ENCODE measurements at places on chromosomes 5 and 9.

DNA sequence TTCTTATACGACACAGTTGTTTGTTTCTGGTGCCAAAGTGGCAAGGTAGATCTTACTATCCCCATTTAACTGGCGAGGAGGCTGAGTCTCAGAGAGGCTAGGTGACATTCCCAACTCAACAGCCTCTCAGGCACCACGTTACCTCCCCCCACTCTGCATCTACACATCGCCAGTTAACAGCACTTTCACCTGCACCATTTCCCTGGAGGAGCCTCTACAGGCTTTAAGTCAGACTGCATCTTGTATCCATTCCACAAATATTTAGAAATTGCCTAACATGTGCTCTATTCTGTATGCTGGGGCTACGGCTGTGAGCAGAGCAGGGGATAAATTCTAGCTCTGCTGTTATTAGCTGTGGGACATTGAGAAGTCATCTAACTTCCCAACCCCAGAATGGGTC, 168.6 kb downstream of the INSYN2B start:
- no peak for DNase-seq

GRCh38 chr9:72464857-72465592, 56.4 kb upstream of the TMC1 start:
- no peak for DNase-seq

- no peak for DNase-seq
Measured at GRCh38 chr5:10593531-10594181, 29.8 kb downstream of the ANKRD33B start.

DNA sequence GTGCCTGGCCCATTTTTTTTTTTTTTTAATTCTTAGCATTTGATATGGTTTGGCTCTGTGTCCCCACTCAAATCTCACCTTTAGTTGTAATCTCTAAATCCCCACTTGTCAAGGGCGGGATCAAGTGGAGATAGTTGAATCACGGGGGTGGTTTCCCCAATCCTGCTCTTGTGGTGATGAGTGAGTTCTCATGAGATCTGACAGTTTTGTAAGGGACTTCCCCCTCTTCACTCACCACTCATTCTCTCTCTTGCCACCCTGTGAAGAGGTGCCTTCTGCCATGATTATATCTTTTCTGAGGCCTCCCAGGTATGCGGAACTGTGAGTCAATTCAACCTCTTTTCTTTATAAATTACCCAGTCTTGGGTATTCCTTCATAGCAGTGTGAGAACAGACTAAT, 27.2 kb downstream of the NDUFAF2 start:
- peak; percentile 75 for DNase-seq

- no peak for DNase-seq
Measured at GRCh38 chr5:169071-169727, 22.1 kb upstream of the LRRC14B start.

GRCh38 chr9:95570646-95571045, 53.9 kb upstream of the PTCH1 start:
- DNase-seq = no peak

DNA sequence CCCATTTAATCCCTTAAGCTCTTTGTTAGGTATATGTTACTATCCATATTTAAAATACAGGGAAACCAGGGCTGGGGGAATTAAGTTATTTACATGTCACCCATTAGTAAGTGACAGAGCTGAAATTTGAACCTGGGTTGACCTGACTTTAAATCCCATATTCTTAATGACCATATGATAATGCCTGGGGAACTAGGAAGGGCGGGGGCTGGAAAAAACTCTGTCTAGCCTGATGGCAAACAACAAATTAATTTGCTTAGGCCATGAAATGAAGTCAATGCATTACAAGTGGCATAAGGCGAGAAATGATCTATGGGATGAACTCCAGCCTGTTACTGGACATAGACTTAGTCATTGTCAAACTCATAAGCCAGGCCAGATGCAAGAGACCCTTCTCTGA, 325.7 kb upstream of the WWC1 start:
- DNase-seq = no peak

- DNase-seq = no peak
Measured at GRCh38 chr9:78214492-78214891, 21.4 kb upstream of the CEP78 start.

- DNase-seq = no peak
Measured at GRCh38 chr5:152427721-152428120, 22.6 kb upstream of the NMUR2 start.

DNA sequence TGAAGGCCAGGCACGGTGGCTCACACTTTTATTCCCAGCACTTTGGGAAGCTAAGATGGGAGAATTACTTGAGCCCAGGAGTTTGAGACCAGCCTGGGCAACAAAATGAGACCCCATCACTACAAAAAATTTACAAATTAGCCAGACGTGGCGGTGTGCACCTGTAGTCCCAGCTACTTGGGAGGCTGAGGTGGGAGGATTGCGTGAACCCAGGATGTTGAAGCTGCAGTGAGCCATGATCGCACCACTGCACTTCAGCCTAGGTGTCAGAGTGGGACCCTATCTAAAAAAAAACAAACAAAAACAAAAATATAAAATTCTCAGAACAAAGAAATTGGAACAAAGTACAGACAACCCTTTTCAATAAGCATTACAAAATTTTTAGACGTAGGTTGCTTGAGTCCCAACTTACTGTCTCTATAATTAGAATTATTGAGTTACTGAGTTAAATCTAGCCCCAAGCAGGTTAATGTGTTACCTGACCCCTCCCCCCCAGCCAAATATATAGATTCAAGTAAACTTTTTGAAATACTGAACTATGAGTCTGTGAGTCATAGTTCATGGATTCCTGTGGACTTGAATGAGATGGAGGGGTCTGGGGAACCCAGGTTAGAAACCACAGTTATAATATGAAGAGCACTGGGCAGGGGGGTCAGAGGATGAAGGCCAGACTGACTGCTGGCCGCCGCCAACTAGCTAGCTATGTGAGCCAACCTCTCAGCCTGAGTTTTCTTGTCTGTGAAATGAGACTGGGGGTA, 173.1 kb downstream of the AOPEP start:
- no peak for DNase-seq

DNA sequence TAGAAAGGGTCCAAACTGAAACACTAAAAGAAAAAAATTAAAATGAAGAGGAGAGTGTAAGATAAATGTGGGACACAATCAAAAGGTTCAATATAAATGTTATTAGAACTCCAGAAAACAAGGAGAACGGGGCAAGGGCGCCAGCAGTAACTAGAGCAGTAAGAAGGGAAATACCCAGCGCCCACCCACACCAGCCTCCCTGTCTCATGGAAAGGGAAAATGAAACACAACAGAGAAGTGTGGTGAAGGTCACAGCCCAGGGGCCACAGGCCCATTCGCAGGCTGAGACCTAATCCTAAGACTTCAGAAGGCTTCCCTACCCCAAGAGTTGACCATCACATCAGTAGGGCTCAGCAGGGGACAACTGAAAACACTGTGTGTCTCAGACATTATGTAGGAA, 45.8 kb upstream of the CLK4 start:
- DNase-seq = peak; percentile 30

- DNase-seq = no peak
Measured at GRCh38 chr5:158684469-158684868, 415.2 kb downstream of the EBF1 start.

DNA sequence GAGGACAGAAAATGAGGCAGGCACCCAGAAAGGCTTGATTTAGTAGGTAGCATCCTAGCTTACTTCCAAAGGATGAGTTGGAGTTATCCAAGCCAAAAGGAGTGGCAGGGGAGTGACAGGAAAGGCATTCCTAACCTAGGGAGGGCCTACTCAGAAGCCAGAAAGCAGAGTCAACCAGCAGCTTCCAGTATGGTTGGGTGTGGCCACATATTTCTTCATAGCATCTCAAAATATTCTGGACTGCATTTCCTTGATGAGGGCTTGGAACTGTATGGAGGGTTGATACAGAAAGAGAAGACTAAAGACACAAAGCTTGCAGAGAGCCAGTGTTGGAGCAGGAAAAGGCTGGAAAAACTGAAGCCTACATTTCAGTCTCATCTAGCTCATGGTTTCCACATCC, 656.8 kb upstream of the DMAC1 start:
- no peak for DNase-seq

GRCh38 chr9:121340676-121341392, 29.2 kb downstream of the STOM start:
- DNase-seq = no peak

DNA sequence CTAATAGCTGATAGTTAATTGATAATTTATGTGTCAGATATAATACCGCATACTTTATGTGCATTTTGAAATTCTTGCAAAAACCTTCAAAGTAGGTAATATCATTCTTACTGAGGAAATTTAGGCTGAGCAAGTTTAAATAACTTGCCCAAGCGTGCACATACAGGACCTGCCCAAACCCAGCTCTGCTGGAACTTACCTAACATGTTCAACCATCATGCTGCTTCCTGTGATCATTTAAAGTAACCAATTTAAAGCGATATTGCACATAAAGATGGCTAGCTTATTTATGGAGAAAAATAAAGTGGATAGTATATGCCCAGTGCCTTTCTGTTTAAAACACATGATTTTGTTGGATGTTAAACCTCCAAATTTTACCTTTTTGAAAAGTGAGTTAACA, 4.3 kb downstream of the FAM174A start:
- no peak for DNase-seq

- DNase-seq = peak; percentile 80
Measured at GRCh38 chr5:151315998-151316597, 12.5 kb upstream of the SLC36A3 start.

- no peak for DNase-seq
Measured at GRCh38 chr5:163604013-163604412, 98.6 kb downstream of the MAT2B start.

DNA sequence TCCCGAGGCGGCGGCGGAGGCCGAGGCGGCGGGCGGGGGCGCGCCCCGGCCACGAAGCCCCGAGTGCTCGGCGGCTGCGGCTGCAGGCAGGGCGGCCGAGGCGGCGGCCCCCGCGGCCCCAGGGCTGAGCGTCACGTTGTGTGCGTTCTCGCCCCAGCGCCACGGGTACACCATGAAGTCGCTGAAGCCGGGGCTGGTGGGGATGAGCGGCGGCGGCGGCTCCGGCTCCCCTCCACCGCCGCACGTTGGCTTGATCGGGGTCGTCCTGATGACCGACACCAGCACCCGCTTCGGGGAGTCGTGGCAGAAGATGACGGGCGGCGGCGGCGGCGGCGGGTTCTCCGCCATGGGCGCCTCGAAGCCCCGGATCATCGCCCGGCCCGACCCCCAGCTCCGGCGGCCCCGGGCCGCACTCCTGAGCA, 498 bp downstream of the ZNF367 start:
- no peak for DNase-seq

GRCh38 chr5:111627862-111628261, 115.5 kb upstream of the STARD4 start:
- DNase-seq = peak; percentile 73

DNA sequence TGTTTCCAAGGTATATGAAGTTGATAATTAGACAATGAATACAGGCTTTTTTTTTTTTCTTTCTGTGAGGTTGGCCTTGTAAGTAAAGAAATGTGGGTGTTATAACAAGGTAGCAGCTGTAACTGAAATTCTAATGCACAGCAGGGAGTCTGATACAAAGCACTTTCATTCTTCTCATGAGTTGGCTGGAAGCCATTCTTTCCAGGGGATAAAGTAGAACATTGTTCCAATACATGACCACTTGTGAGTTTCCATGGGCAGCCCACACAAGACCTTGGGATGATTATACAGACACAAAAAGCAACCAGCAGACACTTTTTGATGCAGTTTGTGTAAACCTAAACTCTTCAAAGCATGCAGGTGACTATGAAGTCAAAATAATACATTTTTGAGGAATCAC, 1785.9 kb upstream of the WWC1 start:
- no peak for DNase-seq

GRCh38 chr9:90805006-90805996, 3.7 kb downstream of the SYK start:
- DNase-seq = no peak

- no peak for DNase-seq
Measured at GRCh38 chr5:134798468-134798867, 39.9 kb downstream of the DDX46 start.

DNA sequence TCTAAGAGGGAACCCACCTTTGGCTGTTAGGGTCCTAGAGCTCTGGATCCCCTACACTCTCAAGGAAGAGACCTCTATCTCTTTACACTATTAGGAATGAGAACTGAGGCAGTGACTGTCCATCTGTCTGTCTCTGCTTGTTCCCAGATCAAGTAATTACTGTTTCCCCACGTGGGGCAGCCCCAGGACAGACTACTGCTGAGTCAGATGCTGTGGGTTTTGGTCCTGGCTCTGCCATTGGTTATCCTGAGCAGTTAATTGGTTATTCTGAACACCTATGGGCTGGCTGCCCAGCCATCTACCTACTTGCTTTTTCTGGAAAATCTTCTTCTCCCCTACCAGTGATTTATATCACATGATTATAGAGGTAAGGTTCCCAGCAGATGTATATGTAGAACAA, 33.3 kb downstream of the FBXO10 start:
- peak; percentile 9 for DNase-seq

DNA sequence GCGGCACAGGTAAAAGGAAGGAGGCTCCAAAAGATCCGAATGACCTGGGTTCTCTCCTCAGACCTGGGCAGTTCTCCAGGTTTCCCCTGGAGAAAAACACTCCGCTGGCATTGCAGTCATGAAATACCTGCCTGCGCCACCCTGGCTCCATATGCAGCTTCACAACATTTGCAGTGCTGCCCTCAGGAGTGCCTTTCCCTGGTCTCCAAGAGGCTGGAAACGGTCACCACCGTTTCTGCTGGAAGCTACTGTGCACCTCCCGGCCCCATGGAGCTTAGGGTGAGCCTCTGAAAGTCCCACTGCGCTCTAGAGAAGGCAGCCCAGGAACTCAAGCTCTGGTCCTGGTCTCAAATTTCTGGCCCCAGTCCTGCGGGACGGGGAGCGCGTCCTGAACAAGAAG, 670 bp downstream of the UGT3A1 start:
- no peak for DNase-seq

GRCh38 chr9:119179701-119180100, 189.5 kb downstream of the BRINP1 start:
- DNase-seq = no peak

DNA sequence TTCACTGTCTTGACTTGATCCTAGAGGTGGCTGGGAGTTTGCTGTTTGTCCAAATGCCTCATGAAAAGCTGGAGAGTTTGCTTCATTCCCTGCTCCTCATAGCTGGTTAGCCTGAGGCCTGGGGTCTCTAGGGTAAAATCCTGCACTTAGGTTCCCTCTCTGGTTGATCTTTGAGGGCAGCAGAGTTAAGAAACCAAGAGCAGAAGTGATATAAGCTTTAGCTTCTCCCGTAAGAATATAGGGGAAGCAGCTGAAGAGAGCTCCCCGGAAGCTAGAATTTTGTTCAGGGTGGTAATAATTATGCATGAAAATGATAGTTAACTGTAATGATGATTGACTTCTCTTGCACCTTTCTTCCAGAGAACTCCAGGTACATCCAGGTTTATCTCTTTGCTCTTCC, 1.4 kb downstream of the FAM53C start:
- no peak for DNase-seq

GRCh38 chr9:112844771-112845542, 45.7 kb downstream of the SLC46A2 start:
- peak; percentile 88 for DNase-seq

GRCh38 chr5:42811591-42812446, at the start of gene SELENOP:
Gene SELENOP, minus strand, starts transcription at chr5:42811892. Its CDS starts 3,539 bp downstream, at chr5:42808353.
- no peak for DNase-seq

- DNase-seq = no peak
Measured at GRCh38 chr5:144484124-144484897, 313.6 kb downstream of the KCTD16 start.

GRCh38 chr5:8349855-8350254, 480.9 kb downstream of the MTRR start:
- no peak for DNase-seq

Data from activated CD4-positive, alpha-beta T cell treated with anti-CD3 and anti-CD28 coated beads for 36 hours (primary cell).